ENCODE measurements at places on chromosomes 4 and X.

DNA sequence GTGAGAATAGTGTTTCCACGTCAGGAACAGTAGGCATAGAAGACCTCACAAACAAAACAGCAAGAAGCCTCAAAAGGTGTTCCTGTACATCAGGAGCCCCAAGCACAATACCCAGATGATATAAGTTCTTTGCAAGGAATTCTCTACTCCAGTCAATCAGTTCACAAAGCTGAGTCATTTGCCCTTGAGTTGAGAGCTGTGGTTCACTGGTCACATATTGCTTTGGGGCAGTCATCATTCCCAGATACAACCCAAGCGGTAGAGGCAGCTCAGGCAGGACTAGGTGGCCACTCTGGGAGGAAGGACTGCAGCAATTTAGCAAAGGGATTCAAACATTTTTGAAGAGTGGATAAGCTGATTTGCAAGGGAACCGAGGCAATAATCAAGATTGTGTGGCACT, 551.5 kb upstream of the ZFP42 start:
- DNase-seq = no peak

DNA sequence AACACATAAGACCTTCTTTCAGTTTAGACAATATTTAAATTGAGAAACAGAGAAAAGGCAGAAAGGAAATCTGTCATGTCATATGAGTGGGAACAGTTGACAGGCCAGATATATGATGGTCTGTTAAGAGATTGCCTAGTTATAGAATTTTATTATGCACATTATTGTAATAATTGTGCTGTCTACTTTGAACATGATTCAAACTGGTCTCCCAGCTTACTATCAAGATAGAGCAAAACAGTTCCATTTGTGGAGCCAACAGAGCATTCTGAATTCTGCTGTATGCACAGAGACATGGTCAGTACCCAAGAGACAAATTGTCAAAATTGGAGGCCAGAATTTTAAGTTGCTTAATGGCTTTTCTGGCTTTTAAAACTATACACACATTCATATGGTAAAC, 139.4 kb downstream of the FBXO8 start:
- no peak for DNase-seq

DNA sequence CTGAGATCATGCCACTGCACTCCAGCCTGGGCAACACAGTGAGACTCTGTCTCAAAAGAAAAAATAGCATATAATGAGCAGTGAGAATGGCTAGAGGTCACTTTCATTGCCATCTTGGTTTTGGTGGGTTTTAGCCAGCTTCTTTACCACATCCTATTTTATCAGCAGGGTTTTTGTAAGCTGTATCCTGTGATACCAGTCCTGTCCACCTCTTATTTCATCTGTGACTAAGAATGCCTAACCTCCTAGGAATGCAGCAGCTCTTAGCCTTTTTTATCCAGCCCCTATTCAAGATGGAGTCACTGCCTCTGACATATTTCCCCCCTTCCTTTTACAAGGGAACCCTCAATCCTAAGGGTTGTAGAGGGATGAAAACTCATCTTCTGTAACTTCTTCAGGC, 26.1 kb upstream of the IGFBP7 start:
- peak; percentile 78 for DNase-seq

DNA sequence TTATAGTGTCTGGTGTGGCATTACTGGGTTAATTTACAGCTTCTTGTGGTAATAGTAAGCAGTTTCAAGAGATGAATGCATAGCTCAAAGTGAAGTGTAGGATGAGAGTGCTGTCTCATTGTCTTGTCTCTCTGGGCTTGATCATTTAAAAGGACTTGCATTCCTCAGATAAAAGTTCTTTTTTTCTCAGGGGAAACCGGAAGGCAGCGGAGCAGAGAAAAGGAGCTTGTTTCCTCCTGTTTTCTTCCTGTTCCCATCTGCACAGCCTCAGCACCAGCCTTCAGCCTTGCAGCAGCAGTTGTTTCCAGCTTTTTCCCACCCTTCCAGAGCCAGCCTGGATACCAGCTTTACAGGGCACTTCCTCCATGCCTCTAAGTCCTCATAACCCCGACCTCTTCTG, 61.4 kb upstream of the LGI2 start:
- peak; percentile 11 for DNase-seq

- DNase-seq = no peak
Observed at GRCh38 chr4:65023081-65023480, 613.8 kb upstream of the TECRL start.

DNA sequence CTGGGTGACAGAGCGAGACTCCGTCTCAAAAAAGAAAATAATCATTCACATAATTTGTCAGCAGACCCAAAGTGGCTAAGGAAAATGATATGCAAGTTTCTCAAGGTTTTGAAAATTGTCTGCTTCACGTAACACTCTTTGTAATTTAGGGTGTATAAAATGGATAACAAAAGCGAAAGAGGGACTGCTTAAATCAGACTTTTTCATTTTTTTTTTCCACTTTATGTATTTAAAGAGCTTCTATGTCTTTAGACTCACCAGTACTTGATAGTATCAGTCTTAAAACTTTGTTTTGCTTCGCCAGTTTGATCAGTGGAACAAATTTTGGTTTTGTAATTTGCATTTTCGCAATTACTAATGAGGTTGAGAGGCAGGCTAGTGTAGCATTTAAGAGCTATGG, 34.6 kb downstream of the USP9X start:
- no peak for DNase-seq

GRCh38 chr4:72410158-72410557, 158.9 kb downstream of the ADAMTS3 start:
- DNase-seq = no peak

DNA sequence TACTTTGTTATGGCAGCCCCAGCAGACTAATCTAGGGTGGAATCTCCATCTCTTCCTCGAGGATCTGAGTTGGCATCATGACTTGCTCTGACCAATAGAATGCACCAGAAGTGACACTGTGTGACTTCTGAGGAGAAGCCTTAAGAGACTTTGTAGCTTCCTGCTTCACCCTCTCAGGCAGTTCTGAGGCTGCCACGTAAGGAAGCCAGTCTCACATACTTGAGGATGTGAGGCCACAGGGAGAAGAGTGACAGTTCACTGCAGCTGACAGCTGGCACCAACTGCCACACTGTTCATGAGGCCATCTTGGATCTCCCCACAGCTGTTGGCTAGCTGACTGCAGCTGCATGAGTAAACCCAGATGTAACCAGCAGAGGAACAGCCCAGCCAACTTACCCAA, 29.3 kb upstream of the BCOR start:
- DNase-seq = no peak

- no peak for DNase-seq
Observed at GRCh38 chr4:171956678-171957077, 143.5 kb downstream of the GALNTL6 start.

GRCh38 chr4:103086551-103086950, 10.0 kb upstream of the SLC9B2 start:
- no peak for DNase-seq

GRCh38 chr4:8768357-8768999, 103.2 kb downstream of the HMX1 start:
- no peak for DNase-seq

- no peak for DNase-seq
Observed at GRCh38 chrX:74510401-74510800, 89.1 kb downstream of the SLC16A2 start.

Measured in cardiac fibroblast (primary cell).